Stimulated activated CD8-positive, alpha-beta memory T cell treated with anti-CD3 and anti-CD28 coated beads, Interleukin-4, amount 100 ng/mL, for 1 hour (primary cell): ENCODE measurements at places on chromosomes 11 and 22.

DNA sequence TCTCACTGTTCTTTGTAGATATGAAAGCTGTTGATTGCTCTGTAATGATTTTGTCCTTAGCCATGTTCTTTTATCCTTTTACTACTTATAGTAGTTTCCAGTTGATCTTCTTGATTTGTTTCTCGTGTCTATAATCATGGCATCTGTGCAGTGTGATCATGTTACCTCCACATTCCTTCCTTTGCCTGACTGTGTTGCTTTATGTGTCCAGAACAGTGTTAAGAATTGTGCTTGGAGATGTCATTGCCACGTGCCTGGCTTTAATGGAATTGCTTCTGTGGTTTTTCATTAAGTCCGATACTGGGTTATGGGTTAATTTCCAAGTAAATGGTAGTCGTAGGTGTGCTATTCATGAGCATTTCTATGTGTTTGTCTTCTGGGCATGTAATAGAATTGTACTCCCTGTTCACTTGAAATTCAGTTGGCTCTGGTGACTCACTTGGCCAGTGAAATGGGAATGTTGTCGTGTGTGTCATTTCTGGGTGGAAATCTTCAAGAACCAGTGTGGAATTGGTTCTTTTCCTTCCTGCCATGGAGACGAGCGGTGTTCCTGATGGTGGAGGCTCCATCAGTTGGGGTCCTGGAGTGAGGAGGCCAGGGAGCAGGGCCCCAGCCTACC lies 6.8 kb downstream of the GTSE1 start:
- no peak for DNase-seq

- DNase-seq, result no peak
Measured at GRCh38 chr22:38700270-38700788, 414 bp downstream of the JOSD1 start.

GRCh38 chr11:17954395-17955252 lies 58.2 kb downstream of the SERGEF start:
- no peak for DNase-seq

GRCh38 chr11:35617687-35618496 lies at the start of gene FJX1:
Gene FJX1, plus strand, starts transcription at chr11:35618460. Its CDS starts 177 bp downstream, at chr11:35618637.
- no peak for DNase-seq
